ENCODE measurements at places on chromosomes 5 and 9.
A peak's percentile ranks its signal among the peaks of the same experiment; 100 is the strongest.

DNA sequence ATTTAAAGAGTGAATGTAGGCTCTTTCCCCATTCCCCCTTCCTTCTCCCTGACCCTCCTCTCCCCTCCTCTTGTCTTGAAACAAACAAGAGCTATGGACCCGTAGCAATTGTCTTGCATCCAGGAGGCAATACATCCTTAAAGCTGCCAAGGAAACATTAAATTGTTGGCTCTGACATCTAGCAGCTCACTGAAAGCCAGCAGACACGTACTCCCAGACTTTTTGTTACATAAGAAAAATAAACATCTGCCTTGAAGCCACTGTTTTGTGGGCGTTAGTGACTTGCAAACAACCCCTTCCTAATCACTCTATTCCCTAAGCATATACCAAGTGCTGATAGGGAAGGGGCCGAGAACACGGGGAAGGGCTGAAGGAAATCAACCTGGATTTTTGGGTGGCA, 8.6 kb downstream of the SLC45A2 start:
- no peak for DNase-seq

DNA sequence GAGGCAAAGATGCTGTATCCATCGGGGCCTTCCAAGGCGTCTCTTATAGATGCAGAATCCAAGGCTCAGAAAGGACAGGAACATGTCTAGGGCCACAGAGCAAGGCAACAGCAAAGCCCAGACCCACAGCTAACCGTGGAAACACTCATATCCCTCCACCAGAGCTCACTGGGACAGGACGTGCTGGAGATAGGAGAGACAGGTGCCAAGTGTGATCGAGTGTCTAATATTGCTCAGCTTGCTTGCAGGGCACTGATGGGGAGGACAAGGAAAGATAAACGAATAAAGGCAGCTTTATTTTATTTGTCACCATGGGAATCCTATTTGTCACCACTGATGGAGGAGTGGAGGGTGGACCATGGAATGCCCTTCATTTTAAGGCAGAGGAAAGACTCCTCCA, 44.0 kb upstream of the AKNA start:
- DNase-seq = no peak

DNA sequence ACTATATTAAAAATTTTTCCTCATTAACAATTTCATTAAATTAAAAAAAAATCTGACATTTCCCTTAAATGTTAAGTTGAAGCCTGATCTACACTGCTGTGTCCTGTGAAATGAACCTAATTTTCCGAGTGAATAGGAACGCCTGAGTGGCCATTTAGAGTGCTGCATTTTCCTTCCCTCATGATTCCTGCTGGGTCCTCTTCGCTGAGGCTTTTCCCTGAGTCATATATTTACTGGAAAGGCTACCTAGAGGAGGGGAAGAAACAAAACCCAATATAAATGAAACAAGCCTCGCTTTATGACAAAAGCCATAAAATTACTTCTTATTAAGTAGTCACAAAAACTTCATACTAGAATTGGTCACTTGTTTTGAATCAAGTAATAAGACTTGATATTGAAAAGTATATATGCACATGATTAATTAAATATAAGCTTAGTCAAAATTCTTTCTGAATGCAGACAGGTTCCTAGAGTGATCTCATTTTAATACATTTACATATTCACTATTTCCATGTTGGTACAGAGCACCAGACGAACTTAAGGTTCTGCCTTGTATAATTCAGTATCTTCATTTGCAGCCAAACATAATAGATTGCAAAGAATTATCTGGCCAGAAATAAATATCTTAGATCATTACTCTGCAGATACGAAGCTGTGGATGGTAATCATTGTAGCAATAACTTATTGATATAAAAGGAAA, 6.3 kb upstream of the ISCA1 start:
- no peak for DNase-seq

DNA sequence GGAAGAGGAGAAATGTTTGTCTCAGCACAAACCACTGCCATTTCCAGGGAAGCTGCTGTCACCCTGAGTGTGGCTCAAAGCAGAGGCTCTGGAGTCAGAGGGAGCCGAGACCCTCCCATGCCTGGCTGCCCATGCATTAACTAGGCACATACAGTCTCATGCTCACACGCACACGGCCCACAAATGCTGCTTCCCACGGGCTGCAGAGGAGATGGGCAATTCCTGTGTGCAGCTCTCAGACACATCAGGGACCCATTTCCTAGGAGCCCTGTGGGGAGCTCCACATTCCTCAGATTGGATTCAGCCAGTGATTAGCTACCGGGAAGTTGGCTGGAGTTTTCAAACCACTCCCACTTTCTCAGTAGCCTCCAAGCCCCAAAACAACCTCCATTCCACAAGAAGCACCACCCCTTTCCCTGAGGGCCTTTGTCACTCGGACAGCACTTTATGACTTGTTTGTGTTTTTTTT, 9.1 kb upstream of the PTGES start:
- DNase-seq = no peak

DNA sequence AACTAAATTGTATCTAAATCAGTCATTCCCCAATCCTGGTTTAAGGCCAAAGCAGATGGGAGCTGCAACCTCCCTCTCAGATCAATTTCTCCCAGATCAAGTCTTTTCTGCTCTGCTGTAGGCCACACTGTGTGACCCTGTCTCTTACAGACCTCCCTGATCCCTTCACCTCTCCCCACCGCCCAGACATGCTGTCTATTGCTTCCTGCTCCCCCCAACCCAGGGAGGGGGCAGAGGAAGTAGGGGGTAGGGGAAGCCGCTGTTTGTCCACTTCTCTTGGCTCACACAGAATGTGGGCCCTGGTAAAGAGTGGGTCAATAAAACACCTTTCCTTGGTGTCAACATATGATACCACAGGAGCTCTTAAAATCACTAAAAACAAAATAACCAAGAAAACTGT, 226.3 kb downstream of the ENC1 start:
- DNase-seq = no peak

DNA sequence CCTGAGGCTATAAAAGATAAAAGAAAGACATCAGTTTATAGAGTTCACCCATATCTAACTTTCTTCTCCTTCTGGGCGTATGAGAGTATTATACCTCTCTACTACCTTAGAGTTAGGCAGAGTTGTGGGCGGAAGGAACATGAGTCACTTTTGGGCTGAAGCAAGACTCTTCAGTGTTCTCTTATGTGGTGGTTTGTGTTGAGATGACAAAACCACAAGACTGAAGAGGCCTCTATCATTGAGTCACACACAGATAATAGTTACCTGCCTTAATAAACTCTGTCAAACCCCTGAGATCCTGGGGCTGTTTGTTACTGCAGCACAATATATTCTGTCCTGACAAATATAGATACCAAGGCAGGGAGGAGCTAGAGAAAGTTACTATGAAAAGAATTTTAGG, 184.2 kb downstream of the EFNA5 start:
- DNase-seq = no peak

GRCh38 chr5:122680623-122681350, 94.1 kb upstream of the SNX2 start:
- DNase-seq = no peak

GRCh38 chr5:115455301-115455707, 89.3 kb downstream of the FEM1C start:
- DNase-seq = no peak

- no peak for DNase-seq
Observed at GRCh38 chr9:18775241-18775640, 257.8 kb downstream of the SAXO1 start.

DNA sequence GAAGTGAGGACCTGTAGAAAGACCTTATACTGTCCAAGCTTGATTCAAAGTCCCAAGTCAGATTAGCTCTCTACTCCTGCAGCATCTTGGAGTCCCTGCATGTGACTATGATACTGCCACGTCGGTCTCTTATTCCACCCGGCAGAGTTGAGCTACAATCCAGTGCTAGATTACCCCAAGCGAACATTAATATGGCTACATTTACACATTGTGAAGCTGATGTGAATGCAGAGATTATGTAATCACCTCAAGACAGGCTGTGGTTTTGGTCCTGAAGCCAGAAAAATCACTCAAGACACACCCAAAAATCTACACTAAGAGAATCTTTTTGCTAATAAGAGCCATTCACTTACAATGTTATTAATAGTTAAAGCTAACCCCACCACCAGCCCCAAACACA, 116.7 kb downstream of the GNA14 start:
- no peak for DNase-seq

- DNase-seq = no peak
Observed at GRCh38 chr9:130491830-130492482, 47.2 kb downstream of the ASS1 start.

GRCh38 chr5:178234750-178235587, 2.4 kb upstream of the PHYKPL start:
- DNase-seq = peak; percentile 53

DNA sequence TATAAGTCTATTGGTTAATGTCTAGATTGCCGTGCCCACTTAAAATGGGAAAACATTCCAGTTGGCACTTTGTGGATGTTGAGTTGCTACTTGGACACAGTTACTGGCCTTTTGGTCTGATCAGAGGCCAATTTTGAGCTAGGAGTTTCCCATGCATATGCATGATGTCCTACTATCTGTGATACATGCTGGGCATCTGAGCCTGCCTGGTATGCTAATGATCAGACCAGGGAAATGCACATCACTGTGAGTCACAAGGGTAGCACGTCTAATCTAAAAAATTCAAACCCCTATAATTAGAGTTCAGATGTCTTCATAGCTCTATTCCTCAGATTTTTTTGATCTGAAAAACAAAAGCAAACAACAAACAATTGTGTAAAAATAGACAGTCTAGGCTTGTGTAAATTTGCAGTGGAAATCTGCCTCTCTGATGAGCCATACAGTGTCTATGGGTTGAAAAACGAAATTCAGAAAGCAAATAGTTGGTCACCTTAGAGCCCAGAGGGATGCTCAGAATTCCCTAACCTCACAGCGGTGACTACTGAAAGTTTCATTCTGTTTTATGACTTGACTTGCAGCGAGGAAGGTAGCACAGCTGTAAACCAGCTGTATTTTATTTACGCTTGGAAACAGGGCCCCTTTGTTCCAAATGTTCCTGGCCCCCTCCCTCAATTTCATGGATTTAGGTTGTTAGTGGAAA, 37.3 kb downstream of the PALM2AKAP2 start:
- DNase-seq = no peak

- DNase-seq = no peak
Observed at GRCh38 chr9:88966894-88967676, 24.2 kb upstream of the S1PR3 start.

DNA sequence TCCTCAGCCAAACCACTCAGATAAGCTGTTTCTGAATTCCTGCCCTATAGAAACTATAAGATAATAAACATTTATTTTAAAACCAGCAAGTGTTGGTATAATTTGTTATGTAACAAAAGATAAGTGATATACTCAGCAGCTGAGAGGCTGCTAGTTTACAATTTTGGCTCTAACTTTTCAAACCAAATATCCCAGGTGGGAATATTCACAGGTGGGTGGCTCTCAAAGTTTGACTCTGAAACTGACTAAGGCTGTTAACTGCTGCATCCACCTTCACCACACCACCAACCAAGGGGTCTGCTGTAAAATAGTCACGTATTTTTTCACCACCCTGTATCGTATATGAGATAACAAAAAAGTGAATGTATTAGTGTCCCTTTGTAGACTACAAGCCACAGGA, 9.7 kb upstream of the ZNF366 start:
- no peak for DNase-seq

DNA sequence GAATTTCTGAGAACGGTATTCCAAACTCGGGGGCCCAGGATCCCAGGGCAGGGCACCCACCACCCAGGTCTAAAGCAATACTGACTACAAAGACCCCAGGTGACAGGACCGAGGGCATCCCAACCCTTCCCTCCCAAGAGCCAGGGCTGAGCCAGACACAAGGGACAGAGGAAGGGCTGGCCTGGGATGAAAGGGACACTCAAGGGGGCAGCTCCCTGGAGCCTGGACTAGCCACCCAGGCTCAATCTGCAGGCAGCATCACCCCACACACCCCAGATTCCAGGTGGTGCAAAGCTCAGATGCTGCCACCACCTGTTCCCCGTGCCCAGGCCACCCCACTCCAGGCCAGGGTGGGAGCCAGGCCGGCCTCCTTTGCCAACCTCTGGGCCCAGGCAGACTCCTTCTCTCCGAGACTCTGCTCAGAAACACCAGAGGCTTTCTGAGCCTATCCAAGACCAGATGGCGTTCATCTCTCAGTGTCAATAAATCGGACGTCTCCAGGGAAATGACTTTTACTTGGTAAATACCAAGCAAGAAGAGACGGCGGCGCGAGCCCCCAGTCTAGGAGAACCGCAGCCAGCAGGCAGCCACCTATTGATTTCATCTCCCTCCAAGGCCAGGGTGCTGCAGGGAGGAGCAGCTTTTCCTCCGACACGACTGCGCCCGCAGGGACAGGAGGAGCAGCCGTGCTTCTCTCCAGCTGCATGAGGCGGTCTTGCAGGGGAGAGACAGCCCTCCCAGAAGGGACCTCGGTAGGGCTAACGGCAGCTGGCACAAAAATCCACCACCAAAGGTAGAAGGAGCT, 94.1 kb upstream of the ADAMTS2 start:
- no peak for DNase-seq

GRCh38 chr5:22598796-22599195, 254.3 kb downstream of the CDH12 start:
- DNase-seq = no peak

GRCh38 chr5:1162751-1163150, 38.6 kb upstream of the SLC6A19 start:
- no peak for DNase-seq

DNA sequence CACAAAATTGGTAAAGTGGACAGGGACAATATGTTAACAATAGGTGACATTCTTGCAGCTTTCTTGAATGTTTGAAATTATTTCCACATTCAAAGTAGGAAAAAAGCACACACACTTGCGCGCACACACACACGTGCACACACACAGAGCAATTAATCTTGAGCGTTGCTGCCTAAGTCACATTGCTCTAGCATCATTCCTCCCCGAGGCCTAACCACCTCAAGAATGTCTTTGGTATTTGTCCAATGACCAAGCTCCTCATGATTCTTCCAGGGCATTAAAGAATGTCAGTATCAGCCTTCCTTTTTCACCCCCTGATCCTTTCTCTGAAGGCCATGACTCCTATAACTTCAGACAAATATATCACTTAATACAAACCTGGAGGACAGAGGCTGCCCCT, 198.1 kb downstream of the NPR3 start:
- no peak for DNase-seq

- no peak for DNase-seq
Observed at GRCh38 chr5:53426878-53427277, 53.6 kb upstream of the FST start.

DNA sequence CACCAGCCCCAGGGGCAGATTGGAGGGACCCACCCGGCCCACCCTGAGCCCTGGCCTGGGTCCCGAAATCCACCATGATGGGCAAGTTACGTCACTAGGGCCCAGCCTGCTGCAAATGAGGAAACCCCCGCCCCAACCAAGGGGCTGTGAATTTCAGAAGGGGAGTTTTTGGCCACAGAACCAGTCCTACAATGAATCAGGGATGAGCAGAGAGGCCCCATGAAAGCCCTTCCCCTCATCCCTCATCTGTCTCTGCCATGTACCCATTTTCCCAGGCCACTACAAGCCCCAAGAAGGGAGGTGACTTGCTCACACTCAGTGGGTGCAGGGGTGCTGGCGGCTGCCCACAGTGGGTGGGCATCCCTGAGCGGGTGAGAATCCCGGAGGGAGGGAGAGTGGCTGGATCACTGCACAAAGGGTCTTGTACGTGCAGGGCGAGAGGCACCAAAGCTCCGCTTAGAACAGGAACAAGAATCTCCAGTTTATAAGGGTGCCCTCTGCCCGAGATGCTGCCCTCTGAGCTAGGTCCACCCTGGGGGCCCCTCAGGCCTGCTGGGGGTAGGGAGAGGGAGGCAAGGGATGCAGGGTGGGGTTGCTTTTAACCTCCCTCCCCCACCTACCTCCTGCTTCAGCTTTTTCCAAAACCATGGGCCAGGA, 10.4 kb upstream of the TCF7 start:
- no peak for DNase-seq

All from stimulated activated CD4-positive, alpha-beta T cell treated with anti-CD3 and anti-CD28 coated beads, TNF-alpha, amount 100 ng/mL, for 24 hours (primary cell).